ENCODE measurements at places on chromosomes 3 and 15. TPM values are rescaled to one million over a fixed set of nuclear protein-coding genes. Genes with fewer than 3 reads are reported as not detected.

UROC1 gene
- not detected for total RNA-seq

MLH1 gene
- total RNA-seq = 28.7 TPM

CPA3 gene
- not detected for total RNA-seq

KBTBD8 gene
- total RNA-seq = 2.0 TPM

MRPS22 gene
- 77.7 TPM for total RNA-seq

CEP97 gene
- total RNA-seq = 12.0 TPM

CILP gene
- under 0.01 TPM for total RNA-seq

CYP1A2 gene
- total RNA-seq = not detected
